ENCODE measurements at places on chromosomes 2 and 18.

DNA sequence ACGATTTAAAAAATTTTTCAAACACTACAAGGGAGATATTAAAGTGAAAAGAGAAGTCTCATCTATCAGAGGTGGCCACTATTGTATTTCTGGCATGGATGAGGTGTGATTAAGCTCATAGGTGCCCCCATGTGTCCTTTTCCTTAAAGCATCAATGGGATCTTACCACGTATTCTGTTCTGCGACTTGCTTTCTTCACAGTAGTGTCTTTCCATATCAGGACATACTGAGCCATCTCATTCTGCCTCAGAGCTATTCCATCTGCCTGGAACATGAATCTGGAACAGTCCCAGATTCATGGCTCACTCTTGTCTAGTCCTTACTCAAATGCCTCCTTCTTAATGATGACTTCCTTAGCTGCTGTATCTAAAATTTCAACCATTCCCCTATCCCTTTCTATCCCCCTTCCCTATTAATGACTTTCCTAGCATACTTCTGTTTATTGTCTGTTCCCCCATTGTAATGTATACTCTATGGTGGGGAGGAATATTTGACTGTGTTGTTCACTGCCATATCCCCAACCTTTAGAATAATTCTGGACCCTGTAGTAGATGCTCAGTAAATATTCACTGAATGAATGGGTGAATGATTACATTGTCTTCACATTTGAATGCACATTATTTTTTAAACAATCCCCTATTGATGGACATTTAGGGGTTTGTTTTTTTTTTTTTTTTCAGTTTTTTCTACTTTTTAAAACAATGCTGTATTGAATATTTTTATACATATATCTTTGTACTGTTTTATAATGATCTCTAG is 11.1 kb downstream of the STAMBP start:
- no peak for DNase-seq

GRCh38 chr2:45345331-45346234 is 265.5 kb downstream of the SRBD1 start:
- no peak for DNase-seq

GRCh38 chr2:142307616-142308115 is 176.8 kb upstream of the LRP1B start:
- no peak for DNase-seq

- no peak for DNase-seq
Observed at GRCh38 chr2:181862583-181863281, 28.8 kb upstream of the ITPRID2 start.

- DNase-seq = peak; percentile 33
Observed at GRCh38 chr2:24123195-24123921, at the start of the genes FAM228B and PFN4. Gene FAM228B, plus strand, starts transcription at chr2:24123469. Its CDS starts 893 bp downstream, at chr2:24124362. Gene PFN4, minus strand, starts transcription at chr2:24123334. Its CDS starts 799 bp downstream, at chr2:24122535.

- DNase-seq = no peak
Observed at GRCh38 chr18:27413495-27414401, 228.6 kb upstream of the CHST9 start.

DNA sequence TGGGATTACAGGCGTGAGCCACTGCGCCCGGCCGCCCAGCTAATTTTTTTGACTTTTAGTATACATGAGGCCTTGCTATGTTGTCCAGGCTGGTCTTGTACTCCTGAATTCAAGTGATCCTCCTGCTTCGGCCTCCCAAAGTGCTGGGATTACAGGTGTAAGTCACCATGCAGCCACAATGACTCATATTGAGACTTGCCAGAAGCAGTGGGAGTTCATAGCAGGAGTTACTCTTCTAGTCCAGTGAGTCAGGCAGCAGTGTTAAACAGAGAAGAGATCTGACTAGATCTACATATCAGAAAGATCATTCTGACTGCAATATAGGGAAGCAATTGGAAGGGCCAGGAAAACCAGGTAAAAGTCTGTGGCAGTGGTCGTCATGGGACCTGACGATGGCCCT is 1.5 kb upstream of the FLACC1 start:
- DNase-seq = no peak

DNA sequence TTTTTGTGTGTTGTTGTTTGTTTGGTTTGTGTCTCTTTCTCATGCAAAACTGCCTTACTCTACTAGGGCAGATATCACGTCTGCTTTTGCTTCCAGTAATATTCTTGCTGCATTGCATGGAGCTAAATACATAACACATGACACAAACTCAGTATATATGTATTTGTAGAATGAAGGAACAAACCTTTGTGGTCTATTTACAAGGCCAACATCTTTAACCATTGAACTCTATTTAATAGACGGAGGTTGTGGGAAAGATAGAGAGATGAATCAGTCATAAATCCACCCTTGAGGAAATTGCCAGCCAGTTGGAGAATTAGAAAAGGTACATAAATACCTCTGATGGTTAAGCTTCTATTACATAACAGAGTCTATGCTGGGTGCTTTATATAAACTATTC is 26.0 kb upstream of the IL1RL1 start:
- no peak for DNase-seq

DNA sequence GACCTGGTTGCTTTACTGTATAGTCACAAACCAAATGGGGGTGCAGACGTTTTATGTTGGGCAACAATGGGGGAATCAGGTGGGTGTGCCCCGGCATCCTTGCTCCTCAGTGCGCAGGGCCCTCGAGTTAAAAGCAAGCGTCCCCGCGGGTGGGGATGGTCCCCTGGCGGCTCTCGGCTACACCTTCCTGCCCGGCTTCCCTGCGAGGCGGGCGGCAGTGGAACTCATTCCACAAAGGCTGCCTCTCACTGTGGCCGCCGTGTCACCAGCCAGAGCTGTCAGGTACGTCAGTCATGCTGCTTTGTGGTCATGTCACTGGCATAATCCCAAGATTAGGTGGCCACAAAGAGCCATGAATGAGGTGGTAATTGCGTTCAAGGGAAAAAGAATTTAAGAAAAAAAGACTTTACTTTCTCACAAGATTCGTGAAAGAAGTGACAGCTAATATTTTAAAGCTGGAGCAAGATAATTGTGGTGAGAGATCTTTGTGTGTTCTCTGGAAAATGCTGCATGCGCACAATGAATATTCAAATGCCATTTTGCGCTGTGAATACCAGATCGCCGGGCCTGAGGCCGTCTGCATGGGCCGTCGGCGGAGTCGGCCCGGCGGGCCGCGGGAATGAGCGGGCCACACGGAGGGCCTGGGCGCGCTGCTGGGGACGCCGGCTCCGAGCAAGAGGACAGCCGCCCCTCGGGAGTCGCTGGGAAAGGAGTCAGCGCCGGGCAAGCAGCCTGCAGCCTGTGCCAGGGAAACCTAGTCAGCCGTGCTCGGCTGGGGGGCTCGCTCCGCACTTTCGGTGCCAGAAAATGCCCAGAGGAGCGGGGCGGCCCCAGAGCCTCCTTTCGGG is 82.3 kb upstream of the LDLRAD4 start:
- DNase-seq = no peak

DNA sequence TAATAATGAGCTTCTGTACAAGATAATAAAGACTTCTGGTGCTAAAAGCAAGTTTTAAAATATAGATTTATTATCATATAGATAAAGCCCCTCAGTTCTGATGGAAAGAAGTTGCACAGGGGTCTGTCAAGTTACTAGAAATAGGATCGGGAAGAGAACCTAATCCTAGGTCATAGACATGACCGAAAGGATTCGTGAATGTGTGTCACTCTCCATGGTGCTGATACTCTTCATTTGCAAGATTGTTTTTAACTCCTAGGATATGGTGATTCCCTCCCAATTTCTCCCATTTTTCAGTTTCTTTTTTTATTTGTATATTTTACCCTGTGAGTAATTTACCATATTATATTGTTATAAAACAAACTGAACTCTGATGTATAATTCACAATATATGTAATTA is 58.9 kb upstream of the CTNNA2 start:
- no peak for DNase-seq

- DNase-seq = no peak
Observed at GRCh38 chr2:217816396-217816869, 186.4 kb downstream of the TNS1 start.

GRCh38 chr2:19804639-19805260 is 97.0 kb downstream of the TTC32 start:
- DNase-seq = no peak

DNA sequence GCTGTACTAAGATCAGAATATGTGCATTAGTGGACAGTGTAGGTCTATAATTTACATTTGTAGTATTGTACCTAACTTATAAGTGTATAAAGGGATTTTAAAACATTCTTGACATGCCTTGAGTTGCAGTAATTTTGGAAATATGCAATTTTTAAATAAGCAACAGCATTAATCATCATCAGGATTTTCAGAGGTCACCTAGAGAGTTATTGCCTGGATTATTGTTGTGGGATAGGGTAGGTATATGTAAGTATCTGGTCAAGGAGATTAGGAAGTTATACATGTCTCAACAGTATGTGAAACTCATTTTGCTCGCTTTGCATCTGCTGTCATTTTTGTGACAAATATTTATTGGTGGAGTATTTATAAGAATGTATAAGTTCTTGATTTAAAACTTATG is 184.2 kb downstream of the WDR7 start:
- no peak for DNase-seq

- DNase-seq = no peak
Observed at GRCh38 chr2:217802266-217802665, 200.5 kb downstream of the TNS1 start.

DNA sequence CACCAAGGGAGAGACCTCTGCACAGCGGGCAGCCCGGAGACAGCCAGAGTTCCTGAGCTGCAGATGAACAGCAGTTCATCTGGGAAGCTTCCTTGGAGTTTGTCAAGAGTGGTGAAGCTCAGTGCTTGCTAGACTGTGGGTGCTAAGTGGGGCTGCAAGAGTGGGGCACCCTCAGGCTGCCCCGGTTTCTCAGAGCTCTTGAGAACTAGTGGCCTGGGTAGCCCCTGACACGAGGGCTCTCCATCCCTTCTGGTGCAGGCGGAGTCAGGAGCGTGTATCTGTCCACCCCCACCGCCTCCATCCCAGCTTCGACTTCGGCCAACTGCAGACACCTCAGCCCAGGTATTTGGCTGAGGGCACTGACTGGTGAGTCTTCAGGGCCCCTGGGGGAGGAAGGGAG is 222.0 kb downstream of the LOXHD1 start:
- DNase-seq = no peak

GRCh38 chr18:6366776-6367175 is 47.9 kb downstream of the L3MBTL4 start:
- no peak for DNase-seq

DNA sequence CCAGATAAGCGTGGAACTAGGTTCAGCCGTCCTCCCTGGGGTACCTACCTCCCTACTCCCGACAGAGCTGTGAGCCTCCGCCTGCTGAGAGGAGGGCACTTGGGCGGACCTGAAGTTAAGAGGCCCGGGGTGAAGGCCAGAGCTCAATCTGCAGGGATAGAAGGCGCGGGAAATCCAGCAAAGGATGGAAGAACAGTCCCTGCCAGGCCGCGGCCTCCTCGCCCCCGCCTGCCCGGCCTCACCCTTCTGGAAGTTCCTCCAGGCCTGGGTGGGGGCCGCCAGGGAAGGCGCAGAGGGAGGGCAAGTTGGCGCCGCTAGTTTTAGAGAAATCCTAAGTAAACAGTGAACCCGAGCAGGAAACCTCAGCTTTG is 13.0 kb downstream of the EN1 start:
- no peak for DNase-seq

DNA sequence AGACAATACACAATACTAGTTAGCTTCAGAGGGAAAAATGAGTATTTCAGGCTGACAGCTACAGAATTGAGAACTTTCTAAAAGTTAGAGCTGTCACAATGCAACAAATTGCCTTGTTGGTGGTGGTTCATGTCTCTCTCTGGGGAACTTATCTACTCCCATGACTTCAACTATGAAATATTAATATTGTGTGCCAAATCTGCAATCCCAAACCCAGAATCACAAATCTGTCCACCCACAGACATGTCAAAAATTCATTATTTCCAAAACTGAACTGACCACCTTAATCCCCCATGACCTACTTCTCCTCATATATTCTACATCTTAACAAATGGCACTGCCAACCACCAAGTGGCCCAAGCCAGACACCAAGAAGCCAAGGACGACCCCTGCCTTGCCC is 143.5 kb downstream of the TCF4 start:
- no peak for DNase-seq

DNA sequence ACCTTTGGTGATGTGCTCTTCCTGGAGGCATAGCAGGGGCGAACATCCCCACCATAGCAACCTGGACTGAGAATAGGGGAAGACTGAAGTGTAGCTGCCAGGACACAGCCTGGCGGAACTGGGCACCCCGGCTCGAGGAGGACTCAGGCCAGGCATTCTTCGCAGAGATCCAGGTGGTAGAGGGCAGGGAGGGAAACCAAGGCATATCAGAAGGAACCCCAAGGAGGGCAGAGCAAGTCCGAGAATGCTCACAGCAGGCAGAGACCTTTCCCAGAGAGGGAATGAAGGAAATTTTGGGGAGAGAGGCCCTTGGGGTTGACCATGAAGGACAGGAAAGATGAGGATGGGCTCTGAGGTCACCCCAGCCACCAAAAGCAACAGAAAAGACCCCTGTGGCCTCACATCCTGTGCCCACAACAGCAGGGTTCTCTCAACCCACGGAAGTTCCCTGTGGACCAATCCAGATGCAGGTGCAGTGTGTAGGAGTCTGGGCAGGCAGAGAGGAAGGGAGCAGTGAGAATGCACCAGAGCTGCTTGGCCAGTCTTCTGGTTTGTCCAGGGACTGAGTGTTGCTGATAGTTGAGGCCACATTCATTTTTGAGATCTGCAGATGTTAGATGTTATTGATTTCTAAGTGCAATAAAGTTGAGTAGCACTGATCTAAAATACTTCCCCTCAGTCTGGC is 136.9 kb downstream of the PXDN start:
- DNase-seq = no peak

DNA sequence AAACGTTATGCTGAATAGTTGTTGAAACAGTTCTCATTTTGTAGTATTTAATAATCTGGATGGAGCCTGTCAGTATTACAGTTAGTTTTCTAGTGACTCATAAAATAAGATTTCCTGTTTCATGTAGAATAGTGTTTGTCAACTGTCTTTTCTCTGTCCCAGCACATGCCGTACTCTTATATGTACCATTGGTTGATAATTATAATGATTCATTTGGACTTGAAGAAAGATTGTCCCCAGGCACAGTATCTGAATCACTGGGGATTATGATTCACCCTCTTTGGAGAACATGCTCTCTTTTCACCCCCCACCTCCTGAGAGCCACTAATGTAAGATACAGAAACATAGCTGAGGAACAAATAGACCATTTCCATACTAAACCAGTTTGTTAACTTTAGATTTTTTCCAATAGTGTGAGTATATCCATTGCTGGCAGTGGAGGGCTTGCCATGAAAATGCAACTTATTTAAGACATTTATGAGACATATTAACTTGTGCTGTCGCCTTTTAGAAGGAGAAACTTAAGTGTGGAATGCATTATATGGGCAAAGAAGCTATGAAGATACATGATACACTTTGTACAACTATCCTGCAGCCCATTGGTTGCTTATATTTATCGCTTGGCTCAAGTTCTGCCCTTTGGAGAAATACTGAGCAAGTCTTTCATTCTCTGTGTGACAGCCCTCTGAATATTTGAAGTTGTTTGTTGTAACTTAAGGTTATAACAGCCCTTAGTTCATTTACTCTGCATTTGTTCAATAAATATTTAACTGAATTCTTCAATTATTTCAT is 12.4 kb downstream of the COPS8 start:
- no peak for DNase-seq

DNA sequence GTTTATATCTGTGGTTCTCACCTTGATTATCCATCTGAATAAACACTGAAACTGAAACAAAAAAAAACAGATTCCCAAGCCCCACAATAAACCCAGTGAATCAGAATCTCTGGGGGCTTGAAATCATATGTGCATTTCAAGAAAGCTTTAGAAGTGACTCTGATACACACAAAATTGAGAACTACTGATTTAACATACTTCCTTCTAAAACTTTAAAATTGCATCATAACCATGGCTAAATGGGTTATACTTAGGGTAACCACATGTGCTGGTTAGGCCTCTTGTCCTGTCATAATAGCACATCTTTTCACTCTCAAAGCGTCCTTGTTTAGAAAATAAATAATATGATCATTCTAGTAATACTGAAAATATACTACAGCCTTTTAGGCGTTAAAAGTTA is 100.9 kb downstream of the ATAD2B start:
- no peak for DNase-seq
